ENCODE measurements at places on chromosomes 12 and 14. TPM values are rescaled to one million over a fixed set of nuclear protein-coding genes. Genes with fewer than 3 reads are reported as not detected.

The MAP3K9 gene
- 1.5 TPM for total RNA-seq

DNA sequence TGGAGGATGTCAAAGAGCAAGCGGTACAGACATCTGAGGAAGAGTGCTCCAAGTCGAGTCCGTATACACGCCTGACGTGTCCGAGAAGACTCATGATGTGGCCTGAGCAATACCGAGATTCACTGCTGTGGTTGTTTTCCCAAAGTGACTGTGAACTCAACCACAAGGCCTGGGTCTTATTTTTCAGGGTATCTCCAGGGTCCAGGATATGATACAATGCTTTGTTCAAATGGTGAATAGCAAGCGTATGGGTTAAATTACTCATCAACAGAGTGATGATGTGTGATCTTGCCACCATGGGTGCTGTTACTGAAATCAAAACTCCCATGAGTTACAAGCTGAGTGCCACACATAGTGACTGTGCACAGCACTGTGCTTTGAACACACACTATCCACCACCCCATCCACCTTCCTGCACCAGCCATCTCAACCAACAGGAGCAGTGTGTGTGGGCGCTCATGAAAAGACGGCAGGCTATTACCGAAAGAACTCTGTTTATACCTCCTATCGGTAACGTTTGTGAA, 109.6 kb downstream of the BCAT1 start:
- DNase-seq = no peak

The KRT75 gene
- total RNA-seq = not detected

DNA sequence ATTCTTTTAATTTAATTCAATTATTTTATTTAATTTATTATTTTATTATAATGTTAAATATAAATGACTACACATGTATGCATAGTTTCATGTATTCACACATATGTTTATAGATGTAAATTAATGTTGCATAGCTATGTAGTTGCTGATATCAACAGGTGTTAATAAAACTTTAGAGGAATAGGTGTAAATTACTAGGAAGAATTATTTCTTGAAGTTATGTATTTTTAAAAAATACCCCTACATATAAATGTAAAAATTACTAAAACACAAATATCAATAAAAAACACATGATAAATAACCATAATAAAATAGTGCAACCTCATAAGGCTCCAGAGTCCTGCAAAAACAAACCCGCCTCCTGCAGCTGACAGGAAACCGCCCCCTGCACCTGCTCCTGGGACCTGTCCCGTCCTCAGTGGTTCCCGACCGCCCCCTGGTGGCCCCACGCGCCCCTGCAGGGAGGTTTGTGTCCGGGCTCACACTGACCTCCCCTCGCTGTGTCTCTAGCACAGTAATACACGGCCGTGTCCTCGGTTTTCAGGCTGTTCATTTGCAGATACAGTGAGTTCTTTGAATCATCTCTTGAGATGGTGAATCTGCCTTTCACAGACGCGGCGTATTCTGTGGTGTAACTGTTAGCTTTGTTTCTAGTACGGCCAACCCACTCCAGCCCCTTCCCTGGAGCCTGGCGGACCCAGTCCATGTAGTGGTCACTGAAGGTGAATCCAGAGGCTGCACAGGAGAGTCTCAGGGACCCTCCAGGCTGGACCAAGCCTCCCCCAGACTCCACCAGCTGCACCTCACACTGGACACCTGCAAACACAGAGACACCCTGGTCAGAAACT, 1264.0 kb downstream of the TMEM121 start:
- DNase-seq = peak; percentile 85

The FOXN4 gene
- not detected for total RNA-seq

The RNASE12 gene
- not detected for total RNA-seq

The CCDC197 gene
- total RNA-seq = 3.4 TPM

The OR6S1 gene
- not detected for total RNA-seq

DNA sequence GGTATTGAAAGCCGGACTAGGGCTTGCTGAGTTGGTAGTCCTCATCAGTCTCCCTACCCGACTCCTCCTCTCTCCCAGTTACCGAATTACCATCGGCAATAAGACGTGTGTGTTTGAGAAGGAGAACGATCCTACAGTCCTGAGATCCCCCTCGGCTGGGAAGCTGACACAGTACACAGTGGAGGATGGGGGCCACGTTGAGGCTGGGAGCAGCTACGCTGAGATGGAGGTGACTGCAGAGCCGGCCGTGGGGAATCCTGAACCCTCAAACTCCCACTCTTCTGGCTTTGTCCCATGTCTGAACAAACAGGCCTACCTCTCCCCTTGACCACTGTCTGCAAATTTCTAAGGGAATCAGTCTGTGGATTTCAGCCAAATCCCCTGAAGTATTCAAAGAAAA, 82.9 kb downstream of the ACACB start:
- peak; percentile 35 for DNase-seq

Measured in cardiac septum (tissue), 1 donor.